Central memory CD4-positive, alpha-beta T cell (primary cell): ENCODE measurements at places on chromosomes 3 and 15.

- DNase-seq: no peak
These were observed 260.6 kb downstream of the MEX3B start for GRCh38 chr15:81785181-81785580.

DNA sequence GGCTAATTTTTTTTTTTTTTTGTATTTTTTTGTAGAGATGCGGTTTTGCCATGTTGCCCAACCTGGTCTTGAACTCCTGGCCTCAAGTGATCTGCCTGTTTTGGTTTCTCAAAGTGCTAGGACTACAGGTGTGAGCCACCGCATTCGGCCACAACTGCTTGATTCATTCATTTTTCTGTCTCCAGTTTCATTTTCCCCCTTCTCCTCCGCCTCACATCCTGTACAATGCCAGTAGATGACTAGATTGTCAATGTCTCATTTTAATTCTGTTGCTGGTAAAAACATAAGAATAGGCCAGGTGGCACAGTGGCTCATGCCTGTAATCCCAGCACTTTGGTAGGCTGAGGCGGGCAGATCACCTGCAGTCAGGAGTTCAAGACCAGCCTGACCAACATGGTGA, 12.0 kb upstream of the ZNF592 start:
- peak; percentile 74 for DNase-seq

GRCh38 chr15:55197719-55198118, 978 bp upstream of the RSL24D1 start:
- DNase-seq: no peak

DNA sequence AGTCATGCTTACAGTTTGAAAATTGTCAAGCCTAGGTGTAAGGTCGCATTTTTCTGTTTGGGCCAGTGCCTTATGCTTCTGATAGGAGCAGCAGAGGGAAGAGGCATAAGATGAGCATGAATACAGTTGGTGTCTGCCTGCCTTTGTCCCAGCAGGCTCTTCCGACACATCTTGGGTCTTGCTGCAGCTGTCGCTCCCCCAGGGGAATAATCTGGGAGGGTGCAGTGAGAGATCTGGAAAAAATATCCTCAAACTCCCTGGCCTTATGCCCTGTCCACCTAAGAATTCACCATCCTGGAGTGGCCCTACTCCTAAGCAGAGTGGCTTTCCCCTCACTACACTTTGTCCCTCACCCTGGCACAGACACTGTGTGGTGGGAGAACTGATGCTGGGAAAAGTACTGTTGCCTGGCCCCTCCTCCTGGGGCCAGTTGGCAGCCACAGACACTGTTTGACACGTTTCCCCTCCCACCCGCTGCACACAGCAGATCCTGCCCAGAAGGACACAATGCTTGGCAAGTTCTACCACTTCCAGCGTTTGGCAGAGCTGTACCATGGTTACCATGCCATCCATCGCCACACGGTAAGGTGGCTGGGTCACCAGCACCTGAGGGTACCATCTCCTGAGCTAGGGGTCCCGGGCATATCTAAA, 21.1 kb upstream of the RHO start:
- no peak for DNase-seq

GRCh38 chr3:32698506-32698905, 13.5 kb downstream of the CNOT10 start:
- DNase-seq: no peak
